ENCODE measurements at places on chromosomes 4 and X.

DNA sequence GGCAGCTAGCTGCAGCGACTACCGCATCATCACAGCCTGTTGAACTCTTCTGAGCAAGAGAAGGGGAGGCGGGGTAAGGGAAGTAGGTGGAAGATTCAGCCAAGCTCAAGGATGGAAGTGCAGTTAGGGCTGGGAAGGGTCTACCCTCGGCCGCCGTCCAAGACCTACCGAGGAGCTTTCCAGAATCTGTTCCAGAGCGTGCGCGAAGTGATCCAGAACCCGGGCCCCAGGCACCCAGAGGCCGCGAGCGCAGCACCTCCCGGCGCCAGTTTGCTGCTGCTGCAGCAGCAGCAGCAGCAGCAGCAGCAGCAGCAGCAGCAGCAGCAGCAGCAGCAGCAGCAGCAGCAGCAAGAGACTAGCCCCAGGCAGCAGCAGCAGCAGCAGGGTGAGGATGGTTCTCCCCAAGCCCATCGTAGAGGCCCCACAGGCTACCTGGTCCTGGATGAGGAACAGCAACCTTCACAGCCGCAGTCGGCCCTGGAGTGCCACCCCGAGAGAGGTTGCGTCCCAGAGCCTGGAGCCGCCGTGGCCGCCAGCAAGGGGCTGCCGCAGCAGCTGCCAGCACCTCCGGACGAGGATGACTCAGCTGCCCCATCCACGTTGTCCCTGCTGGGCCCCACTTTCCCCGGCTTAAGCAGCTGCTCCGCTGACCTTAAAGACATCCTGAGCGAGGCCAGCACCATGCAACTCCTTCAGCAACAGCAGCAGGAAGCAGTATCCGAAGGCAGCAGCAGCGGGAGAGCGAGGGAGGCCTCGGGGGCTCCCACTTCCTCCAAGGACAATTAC, 1.4 kb downstream of the AR start:
- no peak for DNase-seq

DNA sequence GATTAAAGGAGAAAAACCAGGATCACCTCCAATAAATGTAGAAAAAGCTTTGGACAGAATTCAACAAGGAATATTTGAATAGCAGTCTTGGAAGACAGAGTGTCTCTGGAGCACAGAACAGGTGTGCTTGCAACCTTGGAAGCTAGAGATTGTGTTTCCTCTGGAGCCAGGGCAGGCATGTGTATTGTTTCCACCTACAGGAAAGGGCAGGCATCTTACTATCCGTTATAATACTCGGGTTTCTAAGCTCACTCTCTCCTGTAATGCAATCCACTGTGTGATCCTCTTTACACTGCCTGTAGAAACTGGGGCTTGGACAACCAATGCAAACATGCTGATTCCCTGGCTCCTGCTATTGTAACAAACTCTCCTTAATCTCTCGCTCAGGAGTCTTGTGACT, 14.4 kb downstream of the CCDC110 start:
- DNase-seq, result no peak

- DNase-seq, result no peak
These were observed 283.6 kb downstream of the GALNTL6 start for GRCh38 chr4:172096786-172097185.

DNA sequence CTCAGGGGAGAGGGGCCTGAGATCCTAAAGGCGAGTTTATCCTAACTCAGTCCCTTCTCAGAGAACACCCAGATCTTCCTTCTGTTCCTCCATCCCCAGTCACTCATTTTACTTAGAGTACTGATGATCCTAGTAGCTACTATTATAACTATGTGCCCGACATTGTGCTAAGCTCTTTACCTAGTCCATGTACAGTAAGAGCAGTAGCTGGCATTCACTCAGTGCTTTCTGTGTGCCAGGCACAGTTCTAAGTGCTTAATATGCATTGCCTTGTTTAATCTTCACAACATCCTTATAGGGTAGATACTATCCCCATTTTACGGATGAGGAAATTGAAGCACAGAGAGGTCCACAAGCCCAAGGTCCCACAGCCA, 58.3 kb downstream of the FRMPD3 start:
- DNase-seq, result no peak

GRCh38 chr4:144302704-144303536, 162.4 kb upstream of the GYPA start:
- DNase-seq, result no peak

- DNase-seq, result no peak
These were observed 4.5 kb upstream of the ATP6AP2 start for GRCh38 chrX:40576291-40576690.

DNA sequence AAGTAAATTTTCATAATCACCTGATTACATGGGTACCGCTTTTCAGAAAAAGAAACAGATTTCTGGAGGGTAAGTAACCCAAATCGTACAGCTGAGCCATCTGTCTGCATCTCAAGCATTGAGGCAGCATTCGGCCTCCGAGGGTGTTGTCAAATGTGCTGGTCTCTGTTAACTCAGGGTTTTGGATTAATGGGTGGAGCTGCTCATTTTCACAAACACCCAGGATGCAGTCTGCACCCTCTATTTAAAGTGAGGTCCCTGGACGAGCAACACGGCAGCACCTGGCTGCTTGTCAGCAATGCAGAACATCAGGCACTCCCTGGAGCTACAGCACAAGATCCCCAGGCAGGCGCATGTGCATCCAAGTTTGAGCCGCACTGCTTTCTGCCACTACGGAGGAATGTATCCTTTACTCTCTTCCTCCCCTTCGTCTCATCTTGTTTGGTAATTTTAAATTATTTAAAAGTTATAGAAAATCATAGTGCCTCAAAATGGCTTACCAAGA, 24.7 kb upstream of the NAP1L5 start:
- DNase-seq, result no peak

GRCh38 chr4:73603854-73604584, 16.2 kb downstream of the RASSF6 start:
- no peak for DNase-seq

- no peak for DNase-seq
These were observed 23.3 kb upstream of the ANTXR2 start for GRCh38 chr4:80096175-80096850.

DNA sequence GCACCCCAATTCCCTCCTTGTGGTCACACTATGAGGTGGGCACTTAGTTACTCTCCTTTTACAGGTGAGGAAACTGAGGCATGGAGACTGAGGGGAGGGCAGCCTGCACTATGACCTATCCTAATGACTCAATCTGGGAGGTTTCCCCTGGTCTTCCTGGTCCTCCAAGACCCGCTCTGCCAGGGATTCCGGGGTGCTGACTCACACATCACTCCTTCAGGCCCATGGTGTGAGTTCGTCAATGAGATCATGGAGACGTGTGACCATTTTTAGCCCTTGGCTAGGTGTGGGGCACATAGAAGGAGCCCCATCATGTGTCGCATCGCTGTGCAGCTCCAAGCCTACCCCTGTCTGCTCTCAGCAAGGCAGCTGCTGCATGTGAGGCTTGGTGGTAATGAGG, 32.4 kb upstream of the BCOR start:
- DNase-seq, result no peak

GRCh38 chr4:69860052-69860451, at the start of gene SULT1E1:
TSS of gene SULT1E1 (minus strand) at chr4:69860145. CDS start at chr4:69857644, 2,501 bp downstream.
- no peak for DNase-seq

Measured in pulmonary artery endothelial cell (primary cell).